ENCODE measurements at places on chromosomes 3 and 15. TPM values are rescaled to one million over a fixed set of nuclear protein-coding genes. Genes with fewer than 3 reads are reported as not detected.

DNA sequence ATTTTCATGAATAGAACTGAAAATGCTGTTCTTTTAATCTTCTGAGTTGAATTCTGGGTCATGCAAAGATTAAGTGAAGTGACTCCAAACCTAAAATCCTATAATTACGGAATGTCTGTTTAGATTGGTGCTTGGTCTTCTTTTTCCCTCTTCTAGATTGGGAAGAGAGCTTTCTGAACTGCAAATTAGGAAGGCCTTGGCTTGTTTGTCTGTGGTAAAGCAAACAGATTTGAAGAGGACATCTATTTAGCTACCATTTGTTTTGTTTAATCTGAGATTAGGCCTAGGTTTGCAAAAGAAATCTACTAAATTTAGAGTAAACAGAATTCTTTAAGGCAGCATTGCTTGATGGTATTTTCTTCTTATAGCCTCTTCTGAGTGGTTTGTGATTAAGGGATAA lies 23.5 kb downstream of the PAQR9 start:
- peaks cover 11% of the 10 kb centered on the region for H3K27me3 ChIP-seq
- no peaks in the 10 kb centered on the region for H3K36me3 ChIP-seq
- DNase-seq = no peak
- H3K27ac ChIP-seq = no peak overlapping the region
- peaks cover 12% of the 10 kb centered on the region for H3K4me1 ChIP-seq

GRCh38 chr15:85778107-85778776 lies 16.5 kb downstream of the KLHL25 start:
- no peaks in the 10 kb centered on the region for H3K36me3 ChIP-seq
- H3K4me3 ChIP-seq = no peak overlapping the region
- no peaks in the 10 kb centered on the region for H3K27me3 ChIP-seq
- no peak overlapping the region for H3K27ac ChIP-seq
- H3K4me1 ChIP-seq = no peaks in the 10 kb centered on the region

- no peaks in the 10 kb centered on the region for H3K4me1 ChIP-seq
- H3K4me3 ChIP-seq = peak overlapping the region; percentile 82
- H3K27me3 ChIP-seq = peaks cover 14% of the 10 kb centered on the region
- H3K27ac ChIP-seq = no peak overlapping the region
- no peak for DNase-seq
- no peaks in the 10 kb centered on the region for H3K36me3 ChIP-seq
These were observed 1.3 kb downstream of the PXK start for GRCh38 chr3:58334013-58334321.

- DNase-seq = peak; percentile 80
- no peaks in the 10 kb centered on the region for H3K4me1 ChIP-seq
- no peak overlapping the region for H3K27ac ChIP-seq
- no peak overlapping the region for H3K4me3 ChIP-seq
- no peaks in the 10 kb centered on the region for H3K27me3 ChIP-seq
These were observed 35.5 kb upstream of the CGNL1 start for GRCh38 chr15:57340682-57341259.

GRCh38 chr3:59319442-59319841 lies 269.6 kb upstream of the CFAP20DC start:
- H3K4me3 ChIP-seq = peak overlapping the region; percentile 5
- H3K27me3 ChIP-seq = no peaks in the 10 kb centered on the region
- no peaks in the 10 kb centered on the region for H3K36me3 ChIP-seq
- DNase-seq = no peak
- H3K27ac ChIP-seq = no peak overlapping the region

GRCh38 chr3:71294919-71295318 lies 288.6 kb downstream of the FOXP1 start:
- H3K4me3 ChIP-seq = no peak overlapping the region
- no peak for DNase-seq
- no peaks in the 10 kb centered on the region for H3K4me1 ChIP-seq
- no peaks in the 10 kb centered on the region for H3K27me3 ChIP-seq
- no peaks in the 10 kb centered on the region for H3K36me3 ChIP-seq

DNA sequence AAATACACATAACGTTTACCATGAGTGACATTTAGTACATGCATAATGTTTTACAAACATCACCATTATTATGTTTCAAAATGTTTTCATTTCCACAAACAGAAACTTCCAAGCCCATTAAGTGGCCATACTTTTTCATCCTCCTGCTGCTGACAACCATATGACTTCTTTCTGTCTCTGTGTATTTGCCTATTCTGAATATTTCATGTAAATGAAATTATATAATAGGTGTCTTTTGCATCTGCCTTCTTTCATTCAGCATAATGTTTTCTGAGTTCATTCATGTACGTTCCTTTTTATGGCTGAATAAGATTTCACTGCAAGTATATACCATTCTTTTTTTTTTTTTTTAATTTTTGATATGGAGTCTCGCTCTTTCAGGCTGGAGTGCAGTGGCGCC lies 209.0 kb downstream of the DOCK3 start:
- no peaks in the 10 kb centered on the region for H3K36me3 ChIP-seq
- no peaks in the 10 kb centered on the region for H3K27me3 ChIP-seq
- no peak overlapping the region for H3K4me3 ChIP-seq
- DNase-seq = no peak
- no peaks in the 10 kb centered on the region for H3K4me1 ChIP-seq
- H3K27ac ChIP-seq = no peak overlapping the region

GRCh38 chr3:64977308-64978100 lies 289.7 kb upstream of the ADAMTS9 start:
- no peak overlapping the region for H3K4me3 ChIP-seq
- no peaks in the 10 kb centered on the region for H3K4me1 ChIP-seq
- no peak overlapping the region for H3K27ac ChIP-seq

DNA sequence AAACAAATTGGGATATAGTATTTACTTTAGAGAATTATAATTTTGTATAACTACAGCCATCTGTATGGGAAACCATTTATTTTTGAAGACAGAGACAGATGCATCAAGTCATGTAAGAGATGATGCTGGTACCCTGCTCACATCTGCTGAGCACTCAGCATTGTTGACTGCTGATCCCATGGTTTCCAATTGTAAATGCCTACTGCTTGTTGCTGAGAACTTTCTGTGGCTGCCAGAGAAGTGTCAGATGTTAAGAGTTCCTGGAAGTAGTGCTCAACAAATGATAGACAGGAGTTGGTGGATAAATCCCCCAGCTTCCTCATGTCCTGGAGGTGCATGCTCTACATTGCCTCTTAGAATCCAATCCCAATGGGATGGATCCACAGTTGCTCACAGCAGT lies 167.1 kb downstream of the OXSM start:
- no peak overlapping the region for H3K4me3 ChIP-seq
- H3K27me3 ChIP-seq = no peaks in the 10 kb centered on the region
- H3K27ac ChIP-seq = no peak overlapping the region
- no peak for DNase-seq
- no peaks in the 10 kb centered on the region for H3K4me1 ChIP-seq

GRCh38 chr3:111589303-111590142 lies 5.6 kb downstream of the ZBED2 start:
- no peak for DNase-seq
- no peak overlapping the region for H3K27ac ChIP-seq
- H3K27me3 ChIP-seq = no peaks in the 10 kb centered on the region
- H3K4me3 ChIP-seq = no peak overlapping the region
- H3K36me3 ChIP-seq = no peaks in the 10 kb centered on the region

GRCh38 chr3:78022232-78022631 lies 982.3 kb downstream of the ROBO2 start:
- H3K27ac ChIP-seq = no peak overlapping the region
- no peak overlapping the region for H3K4me3 ChIP-seq
- H3K36me3 ChIP-seq = no peaks in the 10 kb centered on the region
- H3K4me1 ChIP-seq = no peaks in the 10 kb centered on the region
- H3K27me3 ChIP-seq = no peaks in the 10 kb centered on the region
- no peak for DNase-seq

DNA sequence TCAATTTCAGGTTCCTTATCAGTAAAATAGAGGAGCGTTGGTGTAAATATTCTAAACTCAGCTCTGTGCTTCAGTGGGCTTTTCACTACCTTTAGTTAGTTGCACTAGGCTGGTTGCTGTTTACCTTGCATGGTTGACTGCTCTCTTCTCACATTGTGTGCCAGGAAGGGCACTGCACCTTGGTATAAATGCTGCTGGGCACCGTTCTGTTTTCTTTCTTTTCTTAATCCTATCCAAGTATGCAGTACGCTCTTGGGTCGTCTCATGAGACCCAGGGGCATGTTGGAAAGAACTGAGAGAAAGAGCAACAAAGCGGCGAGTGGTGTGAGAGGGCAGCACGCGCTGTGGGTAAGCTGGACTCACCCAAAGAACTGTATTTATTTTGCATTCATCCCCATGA lies 22.4 kb downstream of the KCNMB2 start:
- no peak overlapping the region for H3K27ac ChIP-seq
- no peaks in the 10 kb centered on the region for H3K36me3 ChIP-seq
- no peak for DNase-seq
- H3K27me3 ChIP-seq = no peaks in the 10 kb centered on the region
- H3K4me1 ChIP-seq = peaks cover 5% of the 10 kb centered on the region

DNA sequence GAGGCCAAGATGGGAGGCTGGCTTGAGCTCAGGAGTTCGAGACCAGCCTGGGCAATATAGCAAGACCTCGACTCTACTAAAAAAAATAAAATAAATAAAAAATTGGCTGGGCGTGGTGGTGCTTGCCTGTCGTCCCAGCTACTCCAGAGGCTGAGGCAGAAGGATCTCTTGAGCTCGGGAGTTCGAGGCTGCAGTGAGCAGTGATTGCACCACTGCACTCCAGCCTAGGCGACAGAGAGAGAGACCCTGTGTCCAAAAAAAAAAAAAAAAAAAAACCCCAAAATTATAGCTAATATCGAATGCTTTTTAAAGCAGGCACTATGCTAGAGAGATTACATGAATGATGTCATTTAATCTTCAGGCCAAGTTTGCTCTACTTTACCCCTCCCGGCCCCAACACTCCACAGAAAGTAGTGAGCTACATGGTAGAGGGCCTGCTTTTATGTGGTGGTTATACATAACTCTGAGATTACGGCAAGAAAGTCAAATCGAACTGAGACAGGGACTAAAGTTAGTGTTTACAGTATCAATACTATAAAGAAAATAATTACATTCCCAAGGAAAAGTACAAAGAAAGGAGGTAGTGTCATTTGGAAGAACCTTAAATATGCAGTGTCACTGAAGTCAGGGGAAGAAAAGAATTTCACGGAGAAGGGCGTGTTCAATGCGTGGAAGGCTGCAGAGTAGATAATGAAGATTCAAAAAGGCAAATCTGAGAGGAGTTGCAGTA lies 1.1 kb downstream of the ADPGK start:
- H3K36me3 ChIP-seq = peaks cover 46% of the 10 kb centered on the region
- H3K27me3 ChIP-seq = no peaks in the 10 kb centered on the region
- peaks cover 12% of the 10 kb centered on the region for H3K4me1 ChIP-seq
- DNase-seq = no peak

- no peaks in the 10 kb centered on the region for H3K4me1 ChIP-seq
- peaks cover 38% of the 10 kb centered on the region for H3K27me3 ChIP-seq
- no peak overlapping the region for H3K27ac ChIP-seq
- no peak for DNase-seq
- no peaks in the 10 kb centered on the region for H3K36me3 ChIP-seq
- no peak overlapping the region for H3K4me3 ChIP-seq
These were observed 96.4 kb downstream of the ITPR1 start for GRCh38 chr3:4589475-4590097.

DNA sequence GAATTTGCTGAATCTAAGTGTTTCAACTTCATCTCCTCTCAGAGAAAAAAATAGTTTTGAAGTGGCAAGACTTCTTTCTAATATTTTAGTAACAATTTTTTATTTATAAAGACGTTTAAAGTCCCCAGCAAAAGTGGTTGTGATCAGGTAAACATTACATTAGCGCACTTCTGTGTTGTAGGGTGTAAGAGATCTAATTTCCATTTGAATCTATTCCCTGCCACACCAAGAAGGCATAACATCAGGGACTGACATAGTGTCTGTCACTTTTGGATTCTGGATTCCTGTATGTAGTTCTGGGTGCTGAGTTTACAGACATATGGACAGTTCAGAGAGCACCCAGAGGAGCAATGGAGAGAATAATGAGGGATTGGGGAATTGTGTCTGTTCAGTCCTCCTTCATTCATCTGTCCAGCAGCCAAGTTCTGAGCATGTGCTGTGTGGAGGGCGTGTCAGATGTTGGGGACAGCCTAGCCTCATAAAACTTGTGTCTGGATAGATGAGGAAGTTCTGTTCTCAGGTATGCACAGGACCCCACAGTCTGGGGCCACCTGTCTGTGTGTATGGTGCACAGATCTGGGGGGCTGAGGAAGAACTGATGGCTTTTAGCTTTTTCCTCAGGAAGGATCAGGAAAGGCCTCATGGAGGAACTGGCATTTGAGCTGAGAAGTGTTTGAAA lies 65.6 kb downstream of the MAP2K5 start:
- no peaks in the 10 kb centered on the region for H3K36me3 ChIP-seq
- no peak overlapping the region for H3K4me3 ChIP-seq
- peak overlapping the region; percentile 72 for H3K27ac ChIP-seq
- DNase-seq = no peak

DNA sequence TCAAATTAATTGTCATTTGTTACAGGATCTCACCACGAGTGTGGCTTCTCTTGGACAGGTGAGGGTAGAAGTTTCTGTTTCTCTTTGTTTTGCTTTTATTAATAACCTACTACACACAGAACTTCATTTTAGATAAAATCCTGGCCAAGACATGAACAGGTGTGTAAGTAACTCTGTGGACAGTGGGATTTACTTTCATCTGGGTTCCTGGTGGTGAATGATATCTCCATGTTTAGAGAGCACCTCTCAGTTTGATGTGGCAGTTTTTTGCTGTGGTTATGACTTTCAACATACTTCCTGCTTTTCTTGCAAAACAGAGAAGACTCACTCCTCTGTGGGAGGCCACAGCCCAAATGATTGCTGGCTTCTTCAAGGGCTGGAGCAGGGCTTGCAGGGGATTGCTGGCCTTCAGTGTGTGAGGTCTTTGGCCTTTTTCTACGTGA lies 71.1 kb upstream of the XCR1 start:
- no peaks in the 10 kb centered on the region for H3K36me3 ChIP-seq
- no peak overlapping the region for H3K27ac ChIP-seq
- H3K27me3 ChIP-seq = no peaks in the 10 kb centered on the region
- H3K4me1 ChIP-seq = no peaks in the 10 kb centered on the region
- no peak overlapping the region for H3K4me3 ChIP-seq

CELSR3 gene
- total RNA-seq = 30.1 TPM

CHRNA3 gene
- total RNA-seq = 2.5 TPM

TUSC7 gene
- total RNA-seq = not detected

SLC28A1 gene
- not detected for total RNA-seq

EPHA6 gene
- 2.6 TPM for total RNA-seq

PLS1 gene
- total RNA-seq = 25.3 TPM

CISH gene
- 2.0 TPM for total RNA-seq

CPEB1 gene
- total RNA-seq = 1.4 TPM

CLDN11 gene
- 14.7 TPM for total RNA-seq

AP3B2 gene
- total RNA-seq = 21.5 TPM

OR5K2 gene
- not detected for total RNA-seq

Data from endodermal cell (in vitro differentiated cells).